ENCODE measurements at places on chromosomes 16 and 17. TPM values are rescaled to one million over a fixed set of nuclear protein-coding genes. Genes with fewer than 3 reads are reported as not detected.

GRCh38 chr16:3022208-3022683 is 1.5 kb downstream of the HCFC1R1 start:
- peak; percentile 89 for DNase-seq

GRCh38 chr17:20991276-20992037 is 51.4 kb downstream of the USP22 start:
- no peak for DNase-seq

DNA sequence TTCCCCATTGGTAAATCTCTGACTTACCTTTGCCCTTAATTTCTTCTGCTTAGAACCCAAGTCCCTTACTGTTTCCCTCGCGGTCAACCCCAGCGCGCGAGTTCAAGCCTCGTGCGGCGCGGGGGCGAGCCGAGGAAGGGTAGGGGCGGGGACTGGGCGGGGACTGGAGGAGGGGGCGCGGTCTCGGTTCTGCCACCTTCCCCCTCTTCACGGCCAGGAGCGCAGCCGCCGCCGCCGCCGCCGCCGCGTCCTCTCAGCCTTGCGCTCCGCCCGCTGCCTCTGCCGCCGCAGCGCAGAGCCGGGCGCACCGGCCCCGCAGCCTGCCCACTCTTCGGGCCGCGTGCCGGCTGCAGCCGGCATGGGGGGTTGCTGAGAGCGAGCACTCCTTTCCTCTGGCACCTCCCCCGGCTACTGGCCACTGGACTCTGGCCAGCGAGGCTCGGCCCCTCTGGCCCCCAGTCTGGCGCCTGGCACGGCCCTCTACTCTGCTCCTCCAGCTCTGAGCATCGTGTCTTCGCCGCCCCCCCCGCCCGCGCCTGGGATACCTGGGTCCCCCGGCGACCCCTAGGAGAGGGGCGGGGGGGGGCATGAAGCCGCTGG is at the start of gene RAPGEFL1:
TSS of gene RAPGEFL1 (plus strand) at position 196 of the 600 bp plus-strand sequence. CDS start at position 588, 392 bp downstream.
- DNase-seq = no peak

GRCh38 chr17:77332981-77333685 is 192.4 kb downstream of the SEC14L1 start:
- DNase-seq = peak; percentile 93

DNA sequence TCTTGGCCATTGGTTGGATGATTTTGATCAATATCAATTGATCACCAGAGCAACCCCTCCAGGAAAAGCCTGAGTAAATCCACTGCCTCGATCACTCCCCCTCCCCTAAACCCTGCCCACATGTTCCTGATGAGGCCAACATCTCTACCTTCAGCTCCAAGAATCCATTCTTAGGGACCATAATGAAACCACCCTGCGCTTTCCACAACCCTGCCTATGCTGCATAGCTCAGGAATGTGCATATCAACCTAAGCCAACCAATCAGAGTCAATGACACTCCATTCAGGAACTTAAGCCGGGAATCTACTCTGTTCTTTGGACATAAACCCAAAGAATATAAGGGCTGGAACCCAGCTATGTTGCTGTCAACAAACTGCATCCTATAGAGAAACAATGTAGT is 86.3 kb downstream of the MYH11 start:
- no peak for DNase-seq

- DNase-seq = peak; percentile 52
These were observed 716 bp downstream of the TMEM94 start for GRCh38 chr17:75457047-75457654.

DNA sequence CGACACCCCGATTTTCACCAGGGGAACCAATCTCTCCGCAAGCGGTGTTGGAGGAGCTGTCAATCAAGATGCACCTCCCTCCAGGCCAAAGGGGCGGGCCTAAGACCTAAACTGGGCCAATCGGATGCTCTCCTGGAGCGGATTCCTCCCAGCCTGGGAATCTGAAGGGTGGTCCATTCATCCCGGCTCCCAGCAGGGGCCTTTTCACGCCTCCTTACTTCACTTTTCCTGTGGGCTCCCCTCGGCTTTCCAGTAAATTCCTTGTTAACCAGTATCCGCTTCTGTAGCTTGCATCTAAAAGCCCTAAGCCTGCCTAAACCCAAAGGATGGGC is 17.1 kb downstream of the C16orf74 start:
- DNase-seq = no peak

- no peak for DNase-seq
These were observed 655 bp upstream of the MTHFSD start for GRCh38 chr16:86555704-86556075.

The HS3ST6 gene
- total RNA-seq = not detected

Measured in PC-3 (cell line).